NCI-H1436 (cell line): ENCODE measurements at places on chromosomes 6 and 20.

- DNase-seq: no peak
These were observed 118.9 kb upstream of the NHSL1 start for GRCh38 chr6:138618168-138618567.

GRCh38 chr20:45842169-45842812, 8.7 kb downstream of the SNX21 start:
- DNase-seq: no peak

- DNase-seq: no peak
These were observed 4.6 kb downstream of the SMIM29 start for GRCh38 chr6:34243901-34244884.

DNA sequence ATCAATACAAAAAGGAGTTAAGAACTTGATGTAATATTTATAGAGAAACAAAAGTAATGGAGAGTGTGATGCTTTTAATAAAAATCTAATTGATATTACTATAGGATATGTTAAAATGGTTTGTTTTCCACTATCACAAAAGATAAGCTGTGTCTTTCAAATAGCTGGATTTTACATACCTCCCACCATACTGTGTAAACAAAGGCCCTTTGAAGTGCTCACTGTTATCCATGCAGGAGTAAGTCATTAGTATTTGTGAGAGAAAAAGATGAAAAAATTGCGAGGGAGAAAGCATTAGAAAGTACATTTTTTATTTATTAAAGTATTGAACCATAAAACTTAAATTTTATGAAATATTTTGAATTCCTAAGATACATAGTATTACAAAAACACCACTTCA, 733.0 kb downstream of the GRIK2 start:
- no peak for DNase-seq

- no peak for DNase-seq
These were observed 32.2 kb upstream of the HEY2 start for GRCh38 chr6:125717120-125717731.

DNA sequence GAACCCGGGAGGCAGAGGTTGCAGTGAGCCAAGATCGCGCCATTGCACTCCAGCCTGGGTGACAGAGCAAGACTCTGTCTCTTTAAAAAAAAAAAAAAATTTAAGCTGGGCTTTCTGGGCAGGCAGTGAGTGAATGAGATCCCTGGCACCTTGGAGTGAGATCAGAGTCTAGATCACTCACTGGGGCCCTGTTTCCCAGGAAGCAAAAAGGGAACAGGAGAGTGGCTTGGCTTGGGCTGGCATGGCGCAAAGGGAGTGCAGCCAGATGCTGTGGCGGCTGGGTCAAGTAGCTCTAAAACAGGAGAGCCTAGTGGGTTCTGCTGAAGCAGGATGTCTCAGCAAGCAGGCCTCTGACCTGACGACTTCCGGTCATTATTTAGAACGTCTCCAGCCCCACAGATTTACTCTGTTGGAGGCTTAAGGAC, 10.4 kb downstream of the PLCG1 start:
- DNase-seq: no peak

DNA sequence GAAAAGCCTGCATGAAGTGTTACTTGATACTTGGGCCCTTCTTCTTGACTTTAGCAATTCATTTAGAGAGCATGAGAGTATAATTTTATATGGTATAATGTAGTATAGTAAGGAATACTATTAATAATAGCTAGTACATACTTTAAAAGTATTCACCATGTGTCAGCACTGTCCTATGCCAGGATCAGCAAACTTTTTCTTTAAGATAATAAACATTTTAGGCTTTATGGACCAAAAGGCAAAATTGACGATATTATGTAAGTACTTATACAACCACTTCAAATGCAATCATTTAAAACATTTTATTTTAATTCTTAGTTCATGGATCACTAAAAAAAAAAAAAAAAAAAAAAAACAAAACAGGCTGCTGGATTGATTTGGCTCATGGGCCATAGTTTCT, 163.9 kb downstream of the IBTK start:
- DNase-seq: no peak

- no peak for DNase-seq
These were observed 59.9 kb downstream of the GMDS start for GRCh38 chr6:2185466-2185865.

GRCh38 chr6:157823001-157823527, at the start of gene SNX9:
Gene SNX9, plus strand, starts transcription at chr6:157823246. Its CDS starts 189 bp downstream, at chr6:157823435.
- peak; percentile 28 for DNase-seq

- DNase-seq: no peak
These were observed 982.2 kb upstream of the MAP3K7 start for GRCh38 chr6:91569071-91569470.

GRCh38 chr6:94254689-94255088, 835.3 kb upstream of the EPHA7 start:
- DNase-seq: no peak

DNA sequence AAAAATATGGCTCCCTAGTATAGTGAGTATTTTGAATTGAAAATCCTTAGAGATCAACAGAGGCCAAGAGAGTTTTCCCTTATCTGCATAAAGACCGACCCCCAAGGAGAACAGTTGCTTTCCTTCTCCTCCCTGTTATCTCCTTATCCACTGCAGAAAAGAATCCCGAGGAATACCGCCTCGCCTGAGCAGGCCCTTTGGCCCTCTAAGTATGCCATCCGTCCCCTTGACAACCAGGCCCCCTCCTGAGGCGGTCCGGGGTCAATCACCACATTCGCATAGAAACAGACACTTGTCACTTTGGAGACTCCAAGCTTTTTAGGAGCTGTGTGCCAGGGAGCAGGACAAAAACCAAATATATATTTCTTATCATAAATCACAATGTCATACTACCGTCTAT, 15.9 kb upstream of the GGTLC1 start:
- no peak for DNase-seq

GRCh38 chr6:144162977-144163376, 12.7 kb downstream of the STX11 start:
- DNase-seq: no peak

- DNase-seq: no peak
These were observed 27.6 kb upstream of the SCAF8 start for GRCh38 chr6:154705471-154706113.

- no peak for DNase-seq
These were observed 47.5 kb upstream of the JAG1 start for GRCh38 chr20:10721137-10721896.

DNA sequence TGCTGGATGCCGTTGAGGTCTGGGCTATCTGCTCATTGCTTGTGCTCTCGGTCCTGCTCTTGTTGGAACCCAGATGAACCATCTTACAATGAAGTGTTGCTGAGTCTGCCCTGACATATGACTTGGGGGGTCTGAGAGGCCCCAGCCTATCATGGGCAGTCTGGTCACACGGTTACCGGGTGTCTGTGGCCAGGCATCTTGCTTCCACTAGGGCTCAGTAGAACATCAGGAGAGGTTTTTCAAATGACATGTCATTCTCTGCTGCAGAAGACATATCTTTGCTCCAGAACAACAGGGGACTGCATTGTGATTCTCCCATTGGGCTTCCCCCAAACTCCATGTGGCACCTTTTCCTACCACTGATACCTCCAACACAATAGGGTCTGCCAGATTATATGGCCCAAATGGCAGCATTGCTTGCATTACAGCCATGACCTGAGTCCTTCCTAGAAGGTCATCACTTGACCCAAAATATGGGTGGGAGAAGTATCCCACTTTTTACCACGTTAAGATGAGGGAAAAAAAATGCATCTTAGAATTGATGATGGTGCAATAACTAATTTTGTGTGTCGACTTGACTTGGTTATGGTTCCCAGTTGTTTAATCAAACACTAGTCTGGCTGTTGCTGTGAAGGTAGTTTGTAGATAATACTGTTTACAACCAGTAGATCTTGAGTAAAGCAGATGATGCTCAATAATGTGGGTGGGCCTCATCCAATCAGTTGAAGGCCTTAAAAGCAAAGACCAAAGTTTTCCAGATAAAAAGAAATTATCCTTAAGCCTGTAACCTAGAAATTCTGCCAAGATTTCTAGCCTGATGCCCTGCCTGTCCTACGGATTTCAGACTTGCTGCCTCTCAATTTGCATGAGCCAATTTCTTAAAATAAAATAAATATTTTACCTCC, 241.0 kb downstream of the QKI start:
- DNase-seq: no peak

GRCh38 chr6:79810185-79810705, 137.1 kb downstream of the ELOVL4 start:
- peak; percentile 97 for DNase-seq

DNA sequence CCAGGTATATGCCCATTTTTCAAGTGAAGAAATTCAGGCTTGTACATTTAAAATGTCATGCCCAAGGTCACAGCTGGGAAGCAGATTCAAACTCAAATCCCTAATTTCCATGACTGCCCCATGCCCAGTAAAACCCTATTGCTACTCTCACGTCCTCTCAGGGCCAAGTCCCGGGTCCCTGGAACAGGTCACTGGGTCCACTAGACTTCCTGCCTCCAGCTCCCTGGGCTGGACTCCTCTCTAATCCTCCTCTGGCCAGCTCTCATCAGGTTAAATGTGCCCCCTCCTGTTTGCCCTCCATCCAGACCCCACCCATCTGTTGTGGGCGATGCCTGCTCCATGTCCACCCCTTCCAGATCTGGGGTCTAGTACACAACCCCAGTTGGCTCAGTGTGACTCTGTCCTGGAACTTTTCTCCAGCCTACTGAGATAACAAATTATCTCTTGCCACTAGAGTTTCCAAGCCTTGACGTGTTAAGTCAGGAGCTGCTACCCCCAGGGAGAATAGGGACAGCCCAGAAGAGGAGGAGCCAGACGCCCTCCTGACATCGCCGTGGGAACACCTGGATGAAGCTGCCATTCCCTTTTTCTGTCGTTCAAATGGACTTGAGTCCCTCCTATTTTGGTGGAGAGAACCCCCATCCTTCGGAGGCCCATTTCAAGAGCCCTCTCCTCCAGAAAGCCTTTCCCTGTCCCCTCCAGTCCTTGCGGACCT, 3.7 kb upstream of the SPDEF start:
- DNase-seq: no peak

GRCh38 chr6:79077715-79078074, 359 bp downstream of the PHIP start:
- no peak for DNase-seq

DNA sequence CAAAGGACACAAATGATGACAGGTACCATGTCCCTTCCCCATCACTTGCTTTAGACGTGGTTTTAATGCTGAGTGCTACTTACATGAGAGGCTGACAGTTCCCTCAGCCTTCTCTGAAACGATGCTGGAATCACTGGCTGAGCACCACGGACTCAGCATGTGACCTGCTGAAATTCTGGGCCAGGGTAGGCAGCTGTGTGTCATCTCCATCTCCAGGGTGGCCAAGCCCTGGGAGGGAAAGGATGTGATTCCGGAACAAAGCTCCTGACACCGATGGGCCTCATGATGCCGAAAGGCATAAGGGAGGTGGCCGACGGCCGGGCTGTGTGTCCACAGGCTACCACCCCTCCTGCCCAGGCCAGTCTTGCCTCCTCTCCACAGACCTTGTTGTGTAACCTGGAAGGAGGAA, 184.3 kb upstream of the CST7 start:
- DNase-seq: no peak

DNA sequence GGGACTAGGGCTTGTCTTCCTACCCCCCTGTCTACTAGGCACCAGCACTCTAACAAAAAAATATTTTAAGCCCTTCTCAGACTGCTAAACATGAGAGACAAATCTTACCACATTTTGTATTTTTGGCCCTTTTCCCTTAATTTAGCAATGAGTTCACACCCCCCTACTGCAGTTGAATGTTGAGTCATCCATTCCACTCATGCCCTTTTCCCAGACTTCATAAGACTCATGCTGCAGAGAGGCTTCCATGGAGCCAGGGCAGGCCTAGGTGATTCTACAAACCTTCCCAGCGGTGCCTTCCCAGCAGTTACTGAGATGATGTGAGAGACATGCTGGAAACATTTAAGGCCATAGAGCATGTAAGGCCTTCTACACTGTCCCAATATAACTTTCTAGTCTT, 53.9 kb downstream of the PXDC1 start:
- DNase-seq: no peak

DNA sequence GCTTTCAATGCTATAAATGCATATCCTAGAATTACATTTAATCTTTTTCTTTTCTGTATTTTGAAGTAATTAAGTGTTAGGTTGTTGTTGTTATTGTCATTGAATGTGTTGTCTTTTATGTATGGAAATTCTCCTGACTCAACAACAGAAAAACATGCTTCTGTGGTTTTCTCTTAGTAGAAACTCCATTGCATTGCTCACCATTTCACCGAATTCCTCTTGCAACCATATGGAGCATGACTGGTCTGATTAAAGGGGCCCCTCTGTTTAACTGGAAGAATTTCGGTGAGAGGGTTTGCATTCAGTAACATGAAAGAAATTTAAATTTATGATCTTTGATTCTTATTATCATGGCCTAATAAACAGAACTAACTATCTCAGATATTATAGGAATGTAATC, 454.3 kb upstream of the JARID2 start:
- DNase-seq: no peak

DNA sequence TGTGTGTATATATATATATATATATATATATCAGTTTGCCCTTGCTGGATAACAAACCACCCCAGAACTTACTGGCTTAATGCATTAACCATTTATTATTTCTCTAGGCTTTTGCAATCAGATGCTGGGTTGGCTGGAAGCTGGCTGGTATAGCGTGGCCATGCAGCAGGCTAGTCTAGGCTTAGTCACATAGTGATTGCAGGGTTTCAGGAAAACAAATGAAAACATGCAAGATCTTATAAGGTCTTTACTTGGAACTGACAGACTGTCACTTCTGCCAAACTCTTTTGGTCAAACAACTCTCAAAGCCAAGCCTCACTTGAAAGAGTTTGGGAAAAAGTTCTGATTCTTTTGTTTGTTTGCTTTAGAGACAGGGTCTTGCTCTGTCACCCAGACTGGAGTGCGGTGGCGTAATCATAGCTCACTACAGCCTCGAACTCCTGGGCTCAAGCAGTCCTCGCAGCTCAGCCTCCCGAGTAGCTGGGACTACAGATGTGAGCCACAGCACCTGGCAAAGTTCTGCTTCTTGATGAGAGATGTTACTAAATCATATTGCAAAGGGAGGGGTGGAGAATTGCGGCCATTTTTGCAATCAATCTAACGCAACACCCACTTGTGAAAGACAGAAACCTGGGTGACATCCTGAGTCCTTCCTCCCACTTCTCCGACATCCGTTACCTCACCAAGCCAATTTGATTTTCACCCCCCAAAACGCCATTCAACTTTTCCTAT, 74.6 kb upstream of the RNF24 start:
- DNase-seq: no peak

GRCh38 chr20:23178806-23179205, 92.7 kb upstream of the CD93 start:
- DNase-seq: no peak

DNA sequence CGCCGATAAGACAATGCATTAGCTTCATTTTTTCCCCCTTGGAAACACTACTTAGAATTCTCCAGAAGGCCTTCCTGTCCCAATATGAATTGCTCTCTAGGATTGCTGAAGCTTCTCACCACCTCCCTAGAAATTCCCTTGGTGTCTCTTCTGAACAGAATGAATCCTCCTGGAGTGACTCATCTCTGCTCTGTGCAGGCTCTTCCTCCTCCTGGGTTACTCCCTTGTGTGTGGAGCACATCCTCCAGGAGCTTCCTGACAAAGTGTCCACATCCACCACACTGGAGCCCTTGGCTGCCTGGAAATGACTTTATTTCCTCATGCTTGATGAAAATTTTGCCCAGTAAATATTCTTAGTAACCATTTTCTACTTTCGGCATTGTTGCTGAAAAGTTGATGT, 54.4 kb downstream of the DTNBP1 start:
- DNase-seq: no peak

- DNase-seq: no peak
These were observed 16.0 kb downstream of the SLA2 start for GRCh38 chr20:36629719-36630681.
